ENCODE measurements at places on chromosomes 12 and 14.
A peak's percentile ranks its signal among the peaks of the same experiment; 100 is the strongest.

GRCh38 chr12:6507102-6507998 lies 13.4 kb downstream of the NCAPD2 start:
- no peak for DNase-seq

GRCh38 chr12:45730348-45731189 lies 1.1 kb downstream of the ARID2 start:
- peak; percentile 30 for DNase-seq

DNA sequence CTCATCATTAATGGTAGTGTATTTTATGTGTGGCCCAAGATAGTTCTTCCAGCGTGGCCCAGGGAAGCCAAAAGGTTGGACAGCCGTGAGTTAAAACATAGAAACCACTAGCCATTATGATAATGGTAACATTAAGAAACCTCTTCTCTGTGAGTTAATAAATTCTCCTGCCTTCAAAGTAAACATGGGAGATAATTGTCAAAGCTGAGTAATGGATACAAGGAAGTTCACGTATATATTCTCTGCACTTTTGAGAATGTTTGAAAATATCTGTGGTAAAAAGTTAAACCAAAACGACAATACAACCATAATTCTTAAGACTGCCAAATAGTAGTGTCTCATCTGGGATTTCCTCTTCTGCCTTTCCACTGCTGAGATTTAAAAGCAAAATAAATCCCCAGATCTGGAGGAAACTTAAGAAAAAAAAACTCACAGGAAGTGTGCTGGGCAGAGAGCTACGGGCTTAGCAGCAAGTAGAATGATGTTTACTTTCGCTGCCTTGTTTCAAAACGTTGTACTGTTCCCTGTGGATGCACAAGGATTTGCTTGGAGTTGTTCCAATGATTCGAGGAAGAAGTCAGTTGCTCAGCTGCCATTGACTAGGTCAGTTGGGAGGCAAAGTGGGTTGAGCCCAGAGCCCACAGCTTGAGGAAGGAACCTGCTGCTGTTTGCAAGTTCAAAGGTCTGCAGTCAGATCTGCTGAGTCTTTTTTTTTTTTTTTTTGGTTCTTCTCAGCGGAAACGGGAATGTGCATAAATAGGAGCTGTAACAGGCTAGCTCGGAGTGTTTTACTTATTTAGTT lies 1.7 kb downstream of the TPCN1 start:
- peak; percentile 31 for DNase-seq

GRCh38 chr14:99158646-99159165 lies 113.3 kb downstream of the BCL11B start:
- no peak for DNase-seq

DNA sequence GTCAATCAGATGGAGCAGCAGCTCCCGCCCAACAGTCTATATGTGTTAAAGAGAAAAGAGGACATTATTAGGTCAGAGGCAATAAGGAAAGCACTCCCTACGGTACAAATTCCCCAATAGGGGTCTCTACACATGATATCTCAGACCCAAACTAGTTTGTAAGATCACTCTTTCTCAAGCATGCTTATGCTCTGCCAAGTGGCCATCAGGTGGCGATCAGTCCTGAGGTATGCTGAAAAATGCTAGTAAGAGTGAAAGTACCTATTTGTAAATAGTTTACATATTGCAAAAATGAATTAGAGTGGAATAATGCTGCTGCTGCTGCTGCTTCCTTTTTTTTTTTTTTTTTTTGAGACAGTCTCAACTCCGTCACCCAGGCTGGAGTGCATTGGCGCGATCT lies 61.0 kb downstream of the CPM start:
- DNase-seq, result peak; percentile 14

GRCh38 chr12:67025543-67026114 lies 243.5 kb upstream of the CAND1 start:
- peak; percentile 74 for DNase-seq

DNA sequence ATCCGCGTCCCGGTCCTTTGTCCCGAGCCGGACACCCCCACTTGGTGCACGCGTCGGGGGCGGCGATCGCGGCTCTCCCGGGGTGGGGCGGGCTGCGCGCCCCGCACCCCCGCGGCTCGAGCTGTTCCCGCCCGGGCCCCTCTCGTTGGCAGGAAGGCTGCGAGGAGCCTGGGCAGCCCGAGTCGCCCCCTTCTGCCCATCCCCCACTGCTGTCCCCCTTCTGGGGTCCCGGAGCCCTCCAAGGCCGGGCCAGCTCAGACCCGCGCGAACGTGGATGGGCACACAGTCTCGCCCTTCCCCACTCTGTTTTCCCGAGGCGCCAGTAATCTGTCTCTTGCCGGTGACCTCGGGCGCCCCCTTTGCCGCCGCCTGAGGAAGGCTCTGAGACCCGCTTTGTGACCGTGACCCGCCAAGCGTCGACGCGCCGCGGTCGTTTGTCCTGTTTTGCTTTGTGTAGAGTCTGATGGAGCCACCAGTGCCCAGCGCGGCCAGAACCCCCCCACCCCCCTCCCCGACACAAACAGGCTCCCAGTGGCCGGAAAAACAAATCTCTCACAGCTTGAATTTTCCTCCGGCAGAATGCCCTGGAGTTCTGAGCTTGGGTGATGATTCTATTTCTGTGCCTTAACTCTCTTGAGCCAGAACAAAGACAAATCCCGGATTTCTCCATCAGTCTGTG lies 610 bp downstream of the C14orf132 start:
- peak; percentile 27 for DNase-seq

- DNase-seq, result no peak
Observed at GRCh38 chr14:23364164-23365035, 572 bp downstream of the EFS start.

- DNase-seq, result no peak
Observed at GRCh38 chr14:106037380-106037779, 511.0 kb downstream of the TMEM121 start.

DNA sequence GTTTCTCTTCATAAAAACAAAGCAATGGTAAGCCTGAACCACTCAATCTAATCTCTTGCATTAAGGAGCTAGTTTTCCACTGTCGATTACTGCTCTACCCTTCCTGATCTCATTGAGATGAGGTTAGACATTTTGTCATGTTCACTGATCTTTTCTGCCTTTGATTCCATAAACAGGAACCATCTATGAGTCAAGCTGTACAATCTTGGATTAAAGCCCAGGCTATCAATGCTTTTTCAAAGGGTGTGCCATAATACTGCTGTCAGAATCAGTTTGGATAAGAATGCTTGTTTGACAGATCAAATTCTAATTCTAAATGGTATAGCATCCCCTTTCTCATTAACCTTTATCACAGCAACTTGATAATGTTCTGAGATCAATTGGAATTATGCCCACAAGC lies 16.1 kb downstream of the GRIP1 start:
- no peak for DNase-seq

DNA sequence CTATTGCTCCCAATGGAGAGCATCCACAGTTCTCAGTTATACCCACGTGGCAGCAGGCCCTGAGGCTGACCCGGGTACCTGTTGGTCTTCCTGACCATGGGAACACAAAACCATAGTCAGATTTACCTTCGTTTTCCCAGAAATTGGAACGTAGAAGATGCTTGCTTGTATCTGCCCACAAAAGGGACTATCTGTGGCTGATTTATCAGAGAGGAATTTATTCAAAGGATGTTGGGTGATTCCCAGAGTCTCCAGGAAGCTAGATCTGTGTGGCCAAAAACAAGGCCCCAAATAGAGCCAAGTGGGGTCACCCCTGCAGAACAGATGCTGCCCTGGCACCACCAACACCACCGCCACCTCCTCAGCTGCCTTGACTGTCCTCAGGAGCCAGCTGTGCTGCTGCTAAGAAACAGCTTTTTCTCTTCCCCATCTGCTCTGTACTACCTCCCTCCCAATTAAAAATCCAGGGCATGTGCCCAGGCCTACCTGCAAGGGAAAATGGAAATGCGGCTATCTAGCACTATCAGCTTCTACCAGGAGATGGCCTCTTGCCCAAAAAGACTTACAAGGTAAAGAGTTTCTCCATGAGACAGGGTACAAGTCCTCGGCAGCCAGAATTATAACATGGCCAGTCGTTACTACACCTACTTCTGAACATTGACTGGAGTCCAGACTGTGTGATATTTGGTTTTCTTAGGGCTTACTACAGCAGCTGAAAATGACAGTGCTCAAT lies 128.6 kb upstream of the PLEKHG7 start:
- peak; percentile 21 for DNase-seq

GRCh38 chr14:68552602-68553001 lies 240.3 kb downstream of the ZFP36L1 start:
- DNase-seq, result no peak

- no peak for DNase-seq
Observed at GRCh38 chr14:66045572-66046021, 440.6 kb upstream of the CCDC196 start.

- DNase-seq, result no peak
Observed at GRCh38 chr12:53533471-53533870, 26.2 kb upstream of the NPFF start.

DNA sequence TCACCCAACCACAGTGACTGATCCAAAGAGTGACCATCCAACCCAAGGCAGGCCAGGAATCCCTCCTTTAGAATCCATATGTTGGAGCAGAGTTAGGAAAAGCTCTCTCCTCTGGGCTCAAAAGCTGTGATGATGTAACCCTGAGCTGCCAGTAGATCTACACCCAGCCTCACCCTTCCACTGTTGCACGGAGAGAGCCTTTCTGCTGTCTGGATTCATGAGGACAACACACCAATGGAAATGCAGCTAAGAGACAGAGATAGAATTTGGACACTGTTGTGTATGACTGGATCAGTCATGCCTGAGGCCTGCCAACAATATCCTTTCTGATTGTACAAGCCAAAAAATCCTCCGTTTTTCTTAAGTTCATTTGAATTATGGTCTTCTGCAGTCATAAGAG lies 4.4 kb upstream of the OR6J1 start:
- no peak for DNase-seq

- no peak for DNase-seq
Observed at GRCh38 chr12:52675301-52675701, 4.9 kb downstream of the KRT1 start.

- no peak for DNase-seq
Observed at GRCh38 chr14:67562025-67562775, 29.1 kb downstream of the PLEKHH1 start.

GRCh38 chr14:93944348-93945069 lies 17.4 kb downstream of the FAM181A start:
- DNase-seq, result no peak

DNA sequence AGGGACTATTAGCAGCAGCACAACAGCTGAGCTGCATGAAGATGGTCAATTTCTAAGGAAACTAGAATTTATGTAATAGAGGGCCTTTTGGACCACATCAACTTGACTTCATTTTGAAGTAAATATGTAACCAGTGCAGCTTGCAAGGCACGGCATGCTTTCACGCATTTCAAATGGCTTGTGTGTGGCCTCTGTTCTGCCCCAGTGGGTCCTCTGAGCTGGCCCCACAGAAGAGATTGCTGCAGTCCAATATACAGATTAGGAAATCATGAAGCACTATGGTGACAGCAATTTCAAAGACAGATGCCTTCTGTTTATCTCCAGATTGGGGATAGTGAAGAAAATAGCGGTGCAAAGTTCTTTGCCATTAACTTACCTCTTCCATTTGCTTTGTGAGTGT lies 101.4 kb downstream of the PDZRN4 start:
- no peak for DNase-seq

DNA sequence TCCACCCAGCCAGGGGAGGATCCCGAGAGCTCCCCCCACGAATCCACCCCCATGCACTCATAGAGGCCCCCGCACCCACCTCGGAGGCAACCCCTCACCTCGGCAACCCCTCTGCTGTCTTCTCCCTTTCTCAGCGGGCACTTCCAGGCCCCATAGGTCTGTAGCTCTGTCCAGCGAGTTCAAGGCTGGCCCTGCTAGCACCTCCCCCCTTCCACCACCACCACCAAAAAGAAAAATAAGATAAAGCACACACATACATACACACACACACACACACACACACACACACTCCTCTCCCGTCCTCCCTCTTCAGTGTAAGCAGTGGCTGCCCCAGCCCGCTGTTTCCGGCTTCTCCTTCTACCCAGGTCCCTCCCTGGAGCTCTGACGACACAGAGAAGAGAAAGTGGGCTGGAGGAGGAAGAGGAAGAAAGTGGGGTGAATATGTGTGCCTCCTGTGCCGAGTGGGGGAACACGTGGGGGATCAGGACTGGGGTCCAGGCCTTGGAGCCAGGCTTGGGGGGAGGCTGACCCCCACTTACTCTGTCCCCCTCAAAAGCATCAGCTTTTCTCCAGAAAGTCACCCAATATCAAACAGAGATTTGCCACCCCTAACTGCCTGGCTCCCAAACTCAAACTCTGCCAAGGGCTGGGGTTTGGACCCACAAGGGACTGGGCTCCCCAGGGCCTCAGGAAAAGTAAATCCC lies at the start of gene STAT6:
STAT6 (minus strand) TSS at position 332 of the 704 bp plus-strand sequence. CDS start 3,084 bp downstream, outside the sequence.
- DNase-seq, result peak; percentile 37

GRCh38 chr12:32074432-32074831 lies 32.2 kb upstream of the BICD1 start:
- DNase-seq, result no peak

- DNase-seq, result no peak
Observed at GRCh38 chr12:105391231-105391630, 60.7 kb downstream of the C12orf75 start.

GRCh38 chr12:119448611-119449131 lies 114.1 kb downstream of the CCDC60 start:
- no peak for DNase-seq

DNA sequence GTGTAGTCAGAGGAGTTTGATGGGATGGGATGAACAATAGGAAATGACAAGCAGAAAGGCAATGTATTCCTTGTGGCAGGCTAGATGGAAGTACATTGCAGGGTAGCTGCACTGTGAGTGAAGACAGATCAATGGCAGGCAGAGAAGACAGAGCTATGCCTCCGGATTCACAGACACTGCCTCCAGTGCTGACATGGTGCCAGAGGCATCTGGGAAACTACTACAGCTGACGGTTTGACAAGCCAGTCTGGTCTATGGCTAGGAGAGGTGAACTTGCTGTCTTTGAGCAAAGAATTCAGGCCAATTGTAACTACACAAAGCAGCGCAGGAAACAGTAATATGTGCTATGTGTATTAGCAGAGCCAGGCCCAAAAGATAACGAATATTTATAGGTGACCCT lies 193.5 kb downstream of the DIO2 start:
- no peak for DNase-seq

GRCh38 chr12:44852483-44852882 lies 23.6 kb downstream of the NELL2 start:
- no peak for DNase-seq

DNA sequence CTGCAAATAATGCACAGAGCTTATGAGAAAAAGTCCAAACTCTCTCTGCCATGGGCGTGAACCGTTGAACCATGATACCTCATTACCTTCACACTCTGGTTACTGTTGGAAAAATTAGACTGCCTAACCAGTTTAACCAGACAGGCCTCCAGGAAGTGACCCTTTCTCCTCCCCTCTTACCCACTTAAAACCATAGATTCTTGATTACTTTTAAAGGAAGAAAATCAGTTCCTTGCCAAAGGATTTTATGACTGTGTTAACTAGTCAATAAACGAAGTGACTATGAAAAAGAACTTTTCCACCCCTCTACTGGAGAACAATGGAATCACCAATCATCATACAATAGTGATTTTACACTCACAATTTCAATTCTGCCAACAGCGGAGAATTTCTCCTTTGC lies 254.0 kb upstream of the ATP2B1 start:
- no peak for DNase-seq

- DNase-seq, result no peak
Observed at GRCh38 chr12:18246066-18246465, 15.3 kb upstream of the PIK3C2G start.

- no peak for DNase-seq
Observed at GRCh38 chr12:132025526-132025925, 75.8 kb downstream of the EP400 start.

GRCh38 chr12:52087961-52088820 lies 8.7 kb downstream of the SMIM41 start:
- DNase-seq, result no peak

- DNase-seq, result no peak
Observed at GRCh38 chr12:93773122-93773871, 96.1 kb downstream of the CRADD start.

GRCh38 chr12:65977384-65977783 lies 153.1 kb downstream of the HMGA2 start:
- no peak for DNase-seq
